Amniotic stem cell (primary cell): ENCODE measurements at places on chromosomes 6 and 20.

DNA sequence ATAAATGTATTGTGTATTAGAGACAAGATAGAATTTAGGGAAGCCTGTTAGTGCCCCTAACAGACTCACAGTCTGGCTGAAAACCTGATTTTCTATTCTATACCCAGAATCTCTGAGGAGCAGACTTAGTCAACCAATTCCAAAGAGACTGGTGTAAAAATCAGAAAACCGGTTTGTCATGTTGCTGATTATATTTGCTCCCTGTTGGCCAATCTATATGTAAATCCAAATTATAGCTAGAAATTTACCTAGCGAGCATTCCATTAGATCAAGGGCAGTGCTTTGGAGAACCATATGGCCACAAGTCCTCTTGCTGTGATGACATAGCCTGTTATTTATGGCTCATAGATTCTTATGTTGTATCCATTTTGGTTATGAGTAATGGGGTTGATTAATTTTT, 4.8 kb downstream of the NFYA start:
- DNase-seq = no peak

- peak; percentile 6 for DNase-seq
Measured at GRCh38 chr20:56343861-56344381, 14.9 kb upstream of the FAM210B start.

DNA sequence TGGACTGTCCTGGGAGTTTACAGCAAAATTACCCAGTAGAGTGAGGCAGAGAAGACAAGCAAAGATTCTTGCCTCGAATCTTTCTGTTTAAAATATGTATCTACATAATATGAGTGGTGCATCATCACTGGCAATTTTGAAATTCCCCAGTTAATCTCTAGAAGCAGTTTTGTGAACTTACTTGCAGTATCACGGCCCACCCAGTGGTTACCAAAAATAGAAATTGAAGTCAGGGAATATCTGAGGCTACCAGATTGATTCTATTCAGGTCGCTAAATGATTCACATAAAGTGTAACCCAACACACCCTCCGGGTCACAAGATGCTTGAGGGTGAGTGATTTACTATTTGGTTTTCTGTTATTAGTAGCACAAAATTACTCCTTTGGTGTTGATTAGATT, 111.9 kb downstream of the PPP1R14C start:
- DNase-seq = peak; percentile 75

- DNase-seq = peak; percentile 44
Measured at GRCh38 chr6:132483779-132484679, 28.9 kb downstream of the STX7 start.

DNA sequence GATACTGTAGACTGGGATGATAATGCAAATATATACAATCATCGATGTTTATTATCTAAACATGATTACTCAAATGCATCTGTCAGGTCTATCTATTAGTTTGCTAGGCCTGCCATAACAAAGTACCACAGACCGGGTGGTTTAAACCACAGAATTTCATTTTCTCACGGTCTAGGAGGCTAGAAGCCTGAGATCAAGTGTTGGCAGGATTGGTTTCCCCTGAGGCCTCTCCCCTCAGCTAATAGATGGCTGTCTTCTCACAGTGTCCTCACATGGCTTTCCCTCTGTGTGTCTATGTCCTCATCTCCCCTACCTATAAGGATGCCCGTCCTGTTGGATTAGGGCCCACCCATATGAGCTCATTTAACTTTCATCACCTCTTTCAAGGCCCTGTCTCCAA, 512.6 kb upstream of the SLC35B3 start:
- DNase-seq = no peak

DNA sequence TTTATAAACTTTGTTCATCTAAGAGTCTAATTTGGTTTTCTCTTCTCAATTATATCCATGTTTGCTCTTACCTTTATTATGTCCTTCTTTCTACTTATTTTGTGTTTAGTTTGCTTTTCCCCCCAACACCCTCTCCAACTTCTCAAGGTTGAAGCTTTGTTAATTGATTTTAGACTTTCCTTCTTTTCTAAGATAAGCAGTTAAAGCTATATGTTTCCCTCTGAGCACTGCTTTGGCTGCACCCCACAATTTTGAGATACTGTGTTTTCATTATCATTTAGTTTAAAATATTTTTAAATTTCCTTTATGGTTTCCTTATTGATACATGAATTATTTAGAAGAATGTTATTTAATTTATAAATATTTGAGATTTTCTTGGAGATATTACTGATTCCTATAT, 13.9 kb upstream of the BEND6 start:
- DNase-seq = no peak

DNA sequence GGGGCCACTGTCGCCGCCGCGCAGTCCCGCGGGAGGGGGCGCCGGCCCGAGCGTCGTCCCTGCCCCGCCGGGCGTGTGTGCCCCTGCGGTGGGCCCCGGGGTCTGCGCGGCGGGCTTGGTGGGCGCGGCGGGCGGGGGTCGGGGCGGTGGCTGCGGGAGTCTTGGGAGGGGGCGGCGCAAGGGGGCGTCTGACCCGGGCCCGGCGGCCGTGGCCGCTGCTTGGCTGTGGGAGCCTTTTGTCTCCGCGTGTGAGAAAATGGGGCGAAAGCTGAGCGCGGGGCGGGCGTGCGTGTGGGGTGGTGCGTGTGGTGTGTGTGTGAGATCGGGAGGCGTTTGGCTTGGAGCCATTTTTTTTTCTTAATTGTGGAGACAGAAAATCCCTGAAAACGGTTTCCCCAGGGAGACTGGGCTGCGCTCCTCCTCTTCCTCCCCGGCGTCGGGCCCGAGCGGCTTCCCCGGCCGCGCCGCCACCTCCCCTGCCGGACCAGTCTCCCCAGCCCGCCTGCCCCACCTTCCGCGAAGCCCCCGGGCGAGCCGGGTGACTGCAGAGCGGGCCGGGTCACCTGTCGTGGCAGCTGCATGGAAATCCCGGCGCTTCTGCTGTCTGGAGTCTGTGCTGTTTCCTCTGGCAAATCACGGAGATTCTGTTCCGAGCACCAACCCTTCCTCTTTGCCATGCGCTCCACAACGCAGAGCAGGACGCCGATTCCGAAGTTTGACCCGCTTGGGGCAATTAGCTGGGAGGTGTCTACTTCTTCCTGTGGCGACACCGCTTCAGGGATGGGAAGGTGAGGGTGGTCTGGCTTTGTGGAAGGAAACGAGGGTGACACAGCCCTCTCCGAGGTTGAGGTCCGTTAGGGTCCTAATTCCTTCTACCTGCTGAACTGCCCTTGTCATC, 64.4 kb downstream of the GTF2H5 start:
- DNase-seq = peak; percentile 53

GRCh38 chr6:46221222-46221793, 50.5 kb upstream of the ENPP5 start:
- DNase-seq = no peak

DNA sequence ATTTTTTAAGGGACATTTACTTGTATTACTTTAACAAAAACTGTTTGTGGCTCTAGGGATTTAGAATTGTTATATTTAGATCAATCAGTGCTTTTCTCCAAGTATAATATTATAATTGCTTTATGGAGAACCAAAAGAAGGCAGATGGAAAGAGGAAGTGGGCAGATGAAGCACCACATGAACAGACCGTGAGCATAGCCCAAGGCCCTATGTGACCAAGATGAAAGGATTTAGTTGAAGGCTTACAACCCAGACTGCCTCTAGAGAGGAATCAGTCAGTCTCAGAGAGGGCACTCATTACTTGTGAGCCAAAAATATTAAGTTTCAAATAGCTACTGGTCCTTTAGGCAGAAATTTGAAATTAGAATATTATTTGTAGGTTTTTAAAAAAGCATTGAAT, 102.3 kb upstream of the IMPG1 start:
- DNase-seq = no peak

GRCh38 chr6:140684776-140685550, 1310.5 kb upstream of the CITED2 start:
- DNase-seq = no peak

DNA sequence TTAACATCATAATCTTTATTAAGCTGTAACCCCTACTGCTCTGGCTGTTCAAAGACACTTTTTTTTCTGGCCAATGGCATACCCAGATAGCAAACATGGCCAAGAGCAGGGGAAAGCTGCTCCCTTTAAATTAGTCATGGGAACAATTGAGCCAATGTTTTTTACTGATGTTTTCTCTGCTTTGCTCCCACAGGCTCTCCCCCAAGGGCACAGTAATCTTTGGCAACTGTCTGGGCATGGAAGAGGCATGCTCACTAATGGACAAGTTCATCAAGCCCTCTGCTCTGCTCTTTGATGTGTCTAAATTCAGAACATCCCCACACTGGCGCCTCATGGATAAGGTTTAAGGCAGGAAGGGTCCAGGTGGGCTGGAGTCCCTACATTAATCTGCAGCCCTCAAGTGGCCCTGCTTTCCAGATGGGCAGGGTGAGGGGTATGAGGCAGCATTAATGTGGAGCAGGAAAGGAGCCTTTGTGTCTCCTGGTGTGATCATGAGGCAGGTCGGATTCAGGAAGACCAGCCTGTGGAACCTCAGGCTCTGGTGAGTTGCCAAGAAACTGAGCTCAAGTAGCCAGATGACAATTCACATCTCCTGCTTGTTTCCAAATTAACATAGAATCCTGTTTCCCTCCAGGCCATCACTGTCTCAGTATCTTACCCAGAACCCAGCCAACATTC, 227.0 kb upstream of the CST7 start:
- DNase-seq = no peak

DNA sequence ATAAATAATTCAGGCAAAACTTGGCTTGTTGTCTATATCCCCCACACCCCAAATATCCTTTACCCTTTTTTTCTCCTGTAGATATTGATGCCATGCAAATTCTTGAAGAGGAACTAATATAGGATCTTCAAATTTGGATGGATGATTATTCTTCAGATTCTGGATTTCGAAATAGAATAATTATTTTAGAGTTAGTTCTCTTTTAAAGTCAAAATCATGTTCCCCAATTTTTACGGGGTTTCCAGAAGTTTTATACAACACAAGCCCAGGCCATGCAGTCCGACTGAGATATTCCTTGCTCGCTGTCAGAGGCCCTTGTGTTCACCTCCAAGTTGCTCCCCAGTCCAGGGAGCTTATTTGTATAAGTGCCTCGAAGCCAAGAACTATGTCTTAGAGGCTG, 4.4 kb downstream of the PPIL6 start:
- DNase-seq = no peak

- no peak for DNase-seq
Measured at GRCh38 chr6:170575250-170575649, 9.2 kb downstream of the PDCD2 start.

GRCh38 chr6:40343877-40344565, 243.1 kb downstream of the LRFN2 start:
- no peak for DNase-seq

DNA sequence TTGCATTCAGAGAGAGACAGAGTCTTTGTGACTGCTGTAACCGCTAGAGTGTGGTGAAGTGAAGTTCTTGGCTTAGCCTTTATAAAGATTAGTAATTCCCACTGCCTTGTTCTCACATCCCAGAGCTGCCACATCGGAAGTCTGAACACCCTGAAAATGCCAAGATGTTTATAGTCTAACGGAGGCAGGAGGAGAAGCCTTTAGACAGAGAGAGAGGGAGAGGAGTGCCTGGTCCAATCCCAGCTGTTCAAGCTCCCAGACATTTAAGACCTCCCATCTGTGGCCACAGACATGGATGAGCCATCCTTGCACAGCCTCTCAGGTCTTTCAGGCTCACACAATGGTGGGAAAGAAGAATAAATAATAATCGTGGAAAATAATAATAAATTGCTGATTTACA, 1422.8 kb upstream of the EYS start:
- DNase-seq = no peak

- DNase-seq = no peak
Measured at GRCh38 chr20:822651-823573, 10.6 kb upstream of the FAM110A start.

DNA sequence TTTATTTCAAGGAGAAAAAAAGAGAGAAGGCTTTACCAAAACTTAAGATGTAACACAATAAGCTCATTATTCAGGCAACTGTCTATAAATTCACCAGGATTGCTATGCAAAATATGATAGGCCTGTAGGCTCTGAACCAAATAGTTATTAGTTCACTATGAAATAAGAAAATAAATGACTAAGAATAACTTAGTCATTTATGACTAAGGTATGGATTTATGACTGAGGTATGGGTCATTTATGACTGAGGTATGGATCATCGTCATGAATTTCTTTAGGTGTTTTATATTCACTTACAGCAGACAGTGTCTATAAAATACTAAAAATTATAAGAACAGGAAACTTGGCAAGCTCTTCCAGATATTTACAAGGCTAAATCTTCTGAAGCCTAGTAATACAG, 52.1 kb upstream of the SNX9 start:
- no peak for DNase-seq

GRCh38 chr6:143807103-143807772, 35.9 kb upstream of the LTV1 start:
- no peak for DNase-seq

GRCh38 chr6:36019167-36019566, 5.3 kb downstream of the SLC26A8 start:
- DNase-seq = no peak
